HS-27A (cell line): ENCODE measurements at places on chromosomes 13 and 19.

DNA sequence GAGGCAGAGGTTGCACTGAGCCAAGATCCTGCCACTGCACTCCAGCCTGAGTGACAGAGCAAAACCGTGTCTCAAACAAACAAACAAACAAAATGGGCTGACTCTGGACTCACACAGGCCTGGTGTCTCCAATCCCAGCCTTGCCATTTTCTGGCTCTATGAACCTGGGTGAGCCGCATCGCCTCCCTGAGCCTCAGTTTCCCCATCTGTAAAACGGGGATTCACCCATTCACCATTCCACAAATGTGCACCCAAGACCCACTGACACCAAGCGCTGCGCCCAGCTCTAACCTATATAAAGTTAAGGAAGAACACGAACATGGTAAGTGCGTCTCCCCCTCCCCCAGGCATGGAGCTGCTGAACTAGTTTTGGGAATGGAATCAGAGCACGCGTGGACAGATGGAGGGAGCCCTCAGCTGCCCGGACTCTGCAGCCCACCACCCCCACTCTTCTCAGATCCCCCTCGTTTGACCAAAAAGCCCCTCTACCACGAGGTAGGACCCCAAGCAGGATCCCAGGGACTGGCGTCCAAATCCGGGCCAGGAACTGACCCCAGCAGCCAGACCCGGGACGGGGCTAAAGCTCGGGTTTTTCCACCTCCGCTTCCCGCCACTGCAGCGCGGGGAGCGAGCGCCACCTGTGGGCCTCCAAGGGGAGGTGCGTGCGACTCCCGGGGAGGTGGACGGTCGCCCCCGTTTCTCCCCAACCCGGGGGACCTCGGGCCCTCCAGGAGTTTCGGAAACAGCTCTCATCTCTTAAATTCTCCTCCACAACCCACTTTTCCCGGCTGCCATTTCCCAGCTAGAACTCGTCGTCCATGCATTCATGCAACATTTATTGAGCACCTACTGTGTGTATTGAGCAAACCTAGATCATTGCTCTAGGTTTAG, 33.0 kb upstream of the ADGRE5 start:
- no peak for DNase-seq

GRCh38 chr13:53017433-53017970, 11.1 kb upstream of the OLFM4 start:
- no peak for DNase-seq

GRCh38 chr19:41872384-41872774, 4.7 kb upstream of the CD79A start:
- DNase-seq, result no peak

- DNase-seq, result no peak
Measured at GRCh38 chr13:21067848-21068247, 6.5 kb upstream of the LATS2 start.

GRCh38 chr19:7519361-7520130, 2.9 kb upstream of the MCOLN1 start:
- DNase-seq, result no peak

- DNase-seq, result no peak
Measured at GRCh38 chr13:74074723-74075122, 59.5 kb downstream of the KLF12 start.
